ENCODE measurements at places on chromosomes 5 and 9.

DNA sequence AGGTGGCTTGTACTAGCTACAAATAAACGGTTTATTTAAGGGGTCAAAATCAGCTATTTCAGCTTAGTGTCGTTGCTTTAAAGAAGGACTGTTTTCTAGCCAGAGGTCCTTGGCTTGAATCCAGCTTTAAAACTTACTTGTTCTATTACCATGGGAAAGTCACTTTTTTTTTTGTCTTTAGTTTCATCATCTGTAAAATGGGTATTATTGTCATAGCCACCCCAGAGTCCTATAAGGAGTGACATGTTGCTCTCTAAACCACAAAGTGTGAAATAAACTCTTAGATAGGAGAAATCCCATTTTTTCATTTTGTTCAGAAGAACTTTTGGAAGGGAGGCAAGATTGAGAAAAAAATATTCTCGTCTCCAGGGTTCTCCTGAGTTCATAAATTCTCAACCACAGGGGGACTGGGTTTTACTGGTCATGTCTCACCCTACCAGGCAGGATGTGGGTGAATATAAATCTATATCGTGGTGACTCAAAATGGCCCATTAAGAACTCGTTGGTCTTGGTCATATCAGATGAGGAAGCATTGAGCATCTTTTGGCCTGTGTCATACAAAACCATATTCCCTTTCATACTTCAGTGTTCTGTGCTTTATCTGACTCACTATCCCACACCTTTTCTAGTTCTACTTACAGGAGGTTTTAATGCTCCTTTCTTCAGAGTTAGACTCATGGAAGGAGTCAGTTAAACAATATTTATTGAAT lies 202.7 kb upstream of the NR3C1 start:
- DNase-seq, result no peak

GRCh38 chr9:128146591-128147120 lies 2.6 kb upstream of the LCN2 start:
- no peak for DNase-seq

GRCh38 chr5:10985721-10986110 lies 224.7 kb upstream of the DAP start:
- DNase-seq, result no peak

DNA sequence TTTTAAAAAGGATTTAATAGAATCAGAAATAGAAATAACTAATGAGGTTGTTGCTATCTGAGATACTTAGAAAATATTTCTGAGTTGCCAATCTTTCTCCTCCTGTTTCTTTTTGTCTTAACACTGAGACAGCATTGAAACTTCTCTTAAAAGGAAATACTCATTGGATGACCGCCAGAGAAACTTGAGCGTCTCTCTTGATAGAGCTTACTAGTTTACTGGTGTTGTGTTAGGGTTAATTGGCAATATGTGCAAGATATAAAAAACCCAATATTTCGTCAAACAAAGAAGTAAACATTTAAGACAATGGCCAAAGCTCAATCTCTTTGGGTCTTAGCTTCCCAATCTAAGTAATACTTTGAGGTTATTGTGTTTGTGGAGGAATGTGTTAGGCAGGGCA lies 176.4 kb upstream of the CHD1 start:
- no peak for DNase-seq

DNA sequence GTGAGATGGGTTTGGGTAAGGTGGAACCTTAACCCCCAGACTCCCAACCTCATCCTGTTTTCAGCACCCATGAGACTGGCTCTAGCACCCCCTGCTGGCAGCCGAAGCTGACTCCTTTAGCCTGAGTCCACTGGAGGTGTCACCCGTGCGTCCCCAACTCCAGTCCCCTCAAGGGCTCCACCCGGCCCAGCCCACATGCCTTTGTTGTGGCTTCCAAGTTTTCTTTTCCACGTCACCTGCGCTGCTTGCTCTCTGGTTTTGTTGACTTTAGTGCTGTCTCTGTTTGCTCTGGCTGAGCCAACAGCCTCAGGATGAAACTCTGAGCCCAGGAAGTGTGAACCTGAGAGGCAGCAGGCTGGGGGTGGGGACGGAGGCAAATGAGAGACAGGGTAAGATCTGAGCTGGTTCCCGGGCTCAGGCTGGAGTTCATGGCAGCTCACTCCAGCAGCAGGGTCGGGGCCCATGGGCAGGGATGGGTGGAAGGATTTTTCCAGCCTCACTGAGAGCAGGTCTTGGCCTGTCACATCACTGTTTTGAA lies 13.2 kb upstream of the AQP7 start:
- DNase-seq, result peak; percentile 68

DNA sequence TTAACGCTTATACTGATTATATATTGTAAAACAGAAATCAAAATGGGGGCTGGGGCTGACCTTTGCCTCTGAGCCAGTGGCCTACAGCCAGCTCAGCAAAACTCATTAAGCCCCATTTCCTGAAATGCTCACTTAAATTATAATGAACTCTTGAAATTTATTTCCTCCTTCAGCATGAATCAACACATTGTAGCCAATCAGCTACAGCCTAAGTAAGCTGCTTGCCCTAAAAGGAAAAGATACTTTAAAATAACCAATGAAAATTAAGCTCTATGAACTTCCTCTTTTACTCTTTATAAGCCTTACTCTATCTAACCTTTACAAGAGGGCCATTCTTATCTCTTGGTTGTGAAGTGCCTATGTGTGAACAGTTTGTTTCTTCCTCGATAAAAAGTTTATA lies 33.5 kb upstream of the SUB1 start:
- no peak for DNase-seq

- peak; percentile 55 for DNase-seq
These were observed 155.0 kb upstream of the CLINT1 start for GRCh38 chr5:158013939-158014338.

DNA sequence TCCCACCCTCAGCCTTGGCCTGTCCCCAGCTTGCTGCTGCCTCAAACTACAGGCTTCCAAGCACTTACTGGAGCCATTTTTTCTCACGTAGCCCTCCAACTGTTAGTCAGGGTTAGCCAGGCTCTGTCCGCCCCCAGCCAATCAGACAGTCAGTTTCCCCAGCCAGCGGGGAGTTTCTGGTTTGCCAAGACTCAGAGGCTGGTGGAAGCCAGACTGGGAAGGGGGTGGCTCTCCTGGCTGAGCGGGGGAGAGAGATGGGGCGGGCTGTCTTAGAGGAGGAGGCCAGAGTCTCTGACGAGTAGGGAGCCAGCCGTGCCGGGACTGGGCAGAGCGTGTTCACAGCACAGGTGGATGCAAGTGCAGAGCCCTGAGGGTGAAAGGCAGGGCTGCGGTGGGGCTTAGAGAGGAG lies 15.3 kb downstream of the PROP1 start:
- DNase-seq, result peak; percentile 18

DNA sequence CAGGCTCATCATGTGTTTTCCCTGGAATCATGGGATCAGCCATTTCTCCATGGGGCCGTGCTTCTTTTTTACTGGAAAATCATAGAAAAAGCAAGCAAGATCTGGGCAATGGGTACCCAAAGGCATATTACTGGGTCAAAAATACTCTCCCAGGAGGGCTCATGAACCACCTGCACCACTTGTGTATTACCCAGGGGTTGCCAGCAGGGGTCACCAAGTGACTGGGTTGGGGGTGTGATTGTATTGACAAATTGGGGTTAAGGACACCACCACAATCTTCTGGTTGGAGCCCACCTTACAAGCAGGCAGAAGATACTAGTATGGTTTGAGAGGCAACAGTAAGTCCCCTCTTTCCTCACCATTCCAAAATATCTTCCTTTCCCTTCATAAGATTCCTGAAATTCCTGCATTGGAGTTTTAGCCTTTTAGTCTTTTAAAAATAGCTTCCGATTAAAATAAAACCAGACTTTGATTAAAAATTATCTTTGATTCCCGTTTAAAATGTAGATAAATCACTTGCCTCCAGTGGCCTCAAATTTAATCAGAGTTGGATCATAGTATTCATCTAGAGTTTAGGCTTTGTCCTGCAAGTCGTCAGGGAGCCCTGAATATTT lies 603.3 kb downstream of the KIF4B start:
- DNase-seq, result peak; percentile 43

DNA sequence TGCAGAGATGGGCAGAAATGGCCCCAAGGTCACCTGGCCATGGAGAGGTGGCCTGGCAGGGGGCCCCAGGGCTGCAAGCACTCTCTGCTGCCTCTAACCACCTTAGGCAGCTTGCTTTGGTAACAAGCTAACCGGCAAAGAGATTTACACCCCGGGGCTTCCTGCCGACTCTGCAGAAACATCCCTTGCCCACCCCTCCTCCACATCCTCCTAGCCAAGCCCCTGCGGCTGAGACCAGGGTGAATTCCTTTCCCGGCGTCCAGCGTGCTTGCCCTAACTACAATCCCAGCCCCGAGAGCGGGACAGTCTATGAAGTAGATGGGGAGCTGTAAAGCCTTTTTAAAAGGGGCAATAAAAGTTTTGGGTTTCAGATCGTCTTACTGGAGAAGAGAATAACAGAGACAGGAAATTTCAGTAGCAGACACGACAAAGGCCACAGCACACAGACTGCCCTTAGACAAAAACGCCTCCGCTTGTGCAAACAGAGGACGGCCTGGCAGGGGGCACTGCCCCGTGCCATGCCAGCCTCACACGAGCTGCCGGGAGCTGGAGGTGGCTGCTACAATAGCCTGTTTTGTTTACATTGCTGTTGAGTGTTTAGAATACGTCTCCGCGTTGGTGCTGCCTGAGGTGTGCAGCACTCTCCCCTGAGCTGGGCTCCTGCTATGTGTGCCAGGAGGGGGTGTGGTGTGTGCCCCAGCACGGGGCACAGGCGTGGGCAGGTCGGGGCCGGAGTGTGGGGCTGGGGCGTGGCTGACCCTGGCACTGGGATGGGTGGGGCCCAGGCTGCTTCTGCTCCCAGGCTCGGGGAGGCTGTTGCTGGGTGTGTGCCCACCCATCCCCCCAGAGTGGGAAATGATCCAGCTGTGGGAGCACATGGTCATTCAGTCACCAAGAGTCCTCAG lies 15.3 kb downstream of the MYMK start:
- peak; percentile 74 for DNase-seq

- DNase-seq, result no peak
These were observed 57.3 kb downstream of the S1PR3 start for GRCh38 chr9:89048616-89049015.

- peak; percentile 64 for DNase-seq
These were observed 171.0 kb upstream of the OTULINL start for GRCh38 chr5:14410394-14411201.

DNA sequence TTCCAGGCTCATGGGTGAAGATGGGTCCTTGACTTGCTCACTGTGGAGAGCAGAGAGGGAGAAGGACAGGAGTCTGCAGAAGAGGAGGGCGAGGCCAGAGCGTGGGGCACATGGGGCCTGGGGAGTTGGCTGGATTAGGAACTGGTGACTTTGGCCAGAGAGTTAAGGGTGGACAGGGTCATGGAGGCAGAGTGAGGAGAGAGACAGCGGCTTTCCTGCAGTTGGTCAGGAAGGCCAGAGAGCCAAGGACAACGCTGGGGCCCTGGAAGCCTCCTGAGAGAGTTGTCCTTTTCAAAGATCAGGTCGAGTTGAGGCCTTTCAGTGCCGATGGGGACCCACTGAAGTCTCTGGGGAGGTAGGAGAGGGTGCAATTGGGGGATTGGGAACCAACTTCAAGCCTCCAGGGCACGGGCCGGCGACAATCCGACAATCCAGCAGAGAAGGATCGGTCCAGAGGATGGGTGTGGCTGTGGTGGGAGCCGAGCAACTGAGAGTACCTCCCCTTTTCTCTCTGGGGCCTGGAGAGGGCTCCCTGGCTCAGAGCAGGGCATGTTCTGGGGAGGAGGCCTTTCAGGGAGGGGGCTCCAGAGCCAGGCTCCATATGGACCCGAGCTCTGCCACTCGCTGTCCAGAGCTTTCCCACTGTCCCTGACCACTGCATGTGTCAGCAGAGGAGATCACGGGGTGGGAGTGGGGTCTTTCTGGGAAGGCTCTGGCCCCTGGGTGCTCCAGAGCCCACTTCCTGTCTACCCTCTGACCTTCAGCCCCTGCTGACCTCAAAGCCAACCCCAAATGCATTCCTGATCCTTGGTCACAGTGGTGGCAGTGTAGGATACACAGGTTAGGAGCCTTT lies 7.5 kb upstream of the PHYHD1 start:
- DNase-seq, result no peak

DNA sequence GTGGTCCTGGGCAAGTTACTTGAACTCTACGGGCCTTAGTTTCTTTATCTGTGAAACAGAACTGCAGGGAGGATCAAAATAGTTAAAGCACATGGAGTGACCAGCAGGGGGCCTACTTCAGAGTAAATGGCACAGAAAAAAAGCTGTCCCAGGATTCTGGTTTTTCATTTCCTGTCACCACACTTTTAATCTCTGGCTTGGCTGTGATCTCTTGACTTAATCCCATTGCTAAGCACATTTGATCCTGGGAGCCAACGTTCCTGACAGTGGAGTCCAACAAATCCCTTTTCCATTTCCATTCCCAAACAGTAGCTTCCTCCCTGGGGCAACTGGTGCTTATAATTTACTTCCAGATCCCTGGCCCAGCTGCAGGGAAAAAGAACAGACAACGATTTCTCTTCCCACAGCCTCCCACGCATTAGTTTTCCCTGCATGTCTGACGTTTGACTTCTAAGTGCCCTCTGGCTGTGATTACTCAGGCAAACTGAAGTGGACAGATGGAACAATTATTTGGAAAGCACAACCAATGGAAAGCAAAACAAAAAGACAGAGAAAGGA lies 136.5 kb upstream of the STK32A start:
- peak; percentile 68 for DNase-seq

- DNase-seq, result peak; percentile 86
These were observed at the start of gene DPYSL3 for GRCh38 chr5:147509710-147510651. Gene DPYSL3, minus strand, starts transcription at chr5:147510068. Its CDS starts 210 bp downstream, at chr5:147509858.

- DNase-seq, result no peak
These were observed 182.8 kb upstream of the GDNF start for GRCh38 chr5:38022631-38023030.

DNA sequence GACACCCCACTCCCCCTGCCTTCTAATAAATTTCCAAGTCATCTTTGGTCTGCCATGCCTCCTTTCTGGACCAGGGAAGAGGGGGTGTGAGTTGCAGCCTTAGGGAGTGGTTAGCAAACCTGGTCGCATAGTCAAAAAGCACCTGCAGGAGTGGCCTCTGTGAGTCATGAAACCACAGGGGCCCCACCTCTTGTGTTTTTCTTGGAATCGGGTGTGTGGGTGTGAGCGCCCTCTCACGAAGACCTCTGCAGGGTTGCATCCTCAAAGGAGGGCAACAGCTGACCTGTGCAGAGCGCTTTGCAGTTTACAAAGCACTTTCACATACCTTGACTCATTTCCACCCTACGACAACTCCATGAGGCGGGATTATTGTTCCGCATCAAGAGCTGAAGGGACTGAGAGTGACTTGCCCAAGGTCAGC lies 36.8 kb upstream of the TEX48 start:
- DNase-seq, result no peak

- DNase-seq, result no peak
These were observed 47.8 kb upstream of the CD180 start for GRCh38 chr5:67244345-67244793.

- peak; percentile 9 for DNase-seq
These were observed 159.7 kb upstream of the ELL2 start for GRCh38 chr5:96121364-96121763.

- DNase-seq, result no peak
These were observed 70.1 kb downstream of the TRIO start for GRCh38 chr5:14213253-14213652.

GRCh38 chr5:142544071-142544753 lies 141.7 kb downstream of the FGF1 start:
- no peak for DNase-seq
